Effector CD8-positive, alpha-beta T cell (primary cell): ENCODE measurements at places on chromosomes 7 and 10.

GRCh38 chr7:66307591-66308215, 102.6 kb downstream of the TPST1 start:
- no peak for DNase-seq

- DNase-seq, result no peak
Observed at GRCh38 chr7:28983396-28984190, 25.5 kb upstream of the TRIL start.

GRCh38 chr7:66640802-66641525, 12.3 kb downstream of the KCTD7 start:
- no peak for DNase-seq

GRCh38 chr10:75009426-75009825, 102.0 kb upstream of the SAMD8 start:
- DNase-seq, result no peak

DNA sequence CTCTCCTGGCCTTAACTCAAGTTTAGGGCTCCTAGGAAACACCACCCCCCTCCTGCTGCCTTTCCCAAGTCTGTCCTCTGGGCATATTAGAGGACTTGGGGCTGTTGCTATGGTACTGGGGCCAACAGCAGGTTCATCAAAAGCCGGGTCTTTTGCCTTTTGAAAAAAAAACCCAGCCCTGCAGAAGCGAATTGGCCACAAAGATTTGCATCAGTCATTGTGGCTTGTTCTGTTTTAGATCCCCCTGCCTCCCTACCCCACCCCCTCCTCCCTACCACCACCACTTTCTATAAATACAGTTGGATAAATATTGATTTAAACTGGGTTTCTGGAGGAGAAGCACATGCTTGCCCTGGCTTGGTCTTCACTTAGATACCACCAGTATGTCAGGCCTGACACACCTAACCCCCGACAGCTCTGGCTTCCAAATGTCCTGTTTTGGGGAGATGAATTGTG, 7.0 kb downstream of the MXI1 start:
- no peak for DNase-seq

DNA sequence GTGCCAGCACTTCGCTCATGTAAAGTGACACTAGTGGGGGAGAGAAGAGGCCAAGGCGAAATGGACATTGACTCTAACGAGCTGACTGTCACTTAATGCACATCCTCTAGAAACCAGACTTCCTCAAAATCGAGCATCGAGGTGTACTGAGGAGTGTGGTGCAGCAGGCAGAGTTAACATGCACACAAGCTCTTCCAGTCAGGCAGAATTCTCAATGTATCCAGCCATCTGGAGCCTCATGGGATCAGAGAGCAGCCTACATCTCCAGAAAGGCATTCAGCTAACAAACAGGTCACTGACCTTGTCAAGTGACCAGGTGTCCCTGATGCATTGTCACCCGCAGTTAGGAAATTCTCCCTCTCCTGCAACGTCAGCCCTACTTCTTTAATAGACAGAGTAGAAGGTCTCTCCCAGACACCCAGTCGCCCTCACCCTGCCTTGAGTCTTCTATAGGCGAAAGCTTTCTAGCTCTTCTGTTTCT, 259.8 kb upstream of the AOAH start:
- DNase-seq, result no peak

DNA sequence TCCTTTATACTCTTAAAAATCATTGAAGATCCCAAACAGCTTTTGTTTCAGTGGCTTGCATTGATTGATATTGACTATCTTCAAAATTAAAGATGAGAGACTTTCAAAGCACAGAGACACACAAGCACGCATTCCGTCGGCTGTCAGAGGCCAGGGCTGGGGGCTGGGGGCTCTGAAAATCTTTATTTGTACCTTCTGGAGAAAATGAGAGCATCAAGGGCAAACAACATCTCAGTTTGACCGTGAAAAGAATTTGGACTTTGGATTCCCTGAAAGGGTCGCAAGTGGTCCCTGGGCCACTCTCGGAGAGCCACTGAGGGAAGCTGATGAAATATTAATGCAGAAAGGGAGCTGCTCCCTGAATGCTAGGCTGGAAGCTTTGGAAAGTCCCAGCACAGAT, 96.4 kb downstream of the CHST15 start:
- DNase-seq, result no peak

DNA sequence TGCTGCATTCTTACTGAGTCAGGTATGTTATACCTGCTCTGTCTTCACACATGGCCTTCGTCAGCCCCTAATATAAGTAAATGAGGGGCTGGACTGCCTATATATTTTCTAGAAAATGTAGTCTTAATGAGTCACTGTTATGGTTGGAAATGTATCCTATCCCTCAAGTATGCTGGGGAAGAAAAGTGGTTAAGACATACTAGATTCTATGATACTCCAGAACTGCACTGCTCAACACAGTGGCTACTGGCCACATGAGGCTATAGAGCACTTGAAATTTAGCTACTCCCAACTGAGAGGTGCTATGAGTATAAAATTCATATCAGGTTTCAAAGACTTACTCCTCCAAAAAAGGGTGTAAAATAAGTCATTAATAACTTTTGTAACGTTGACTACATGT, 104.3 kb upstream of the STEAP1B start:
- DNase-seq, result no peak

DNA sequence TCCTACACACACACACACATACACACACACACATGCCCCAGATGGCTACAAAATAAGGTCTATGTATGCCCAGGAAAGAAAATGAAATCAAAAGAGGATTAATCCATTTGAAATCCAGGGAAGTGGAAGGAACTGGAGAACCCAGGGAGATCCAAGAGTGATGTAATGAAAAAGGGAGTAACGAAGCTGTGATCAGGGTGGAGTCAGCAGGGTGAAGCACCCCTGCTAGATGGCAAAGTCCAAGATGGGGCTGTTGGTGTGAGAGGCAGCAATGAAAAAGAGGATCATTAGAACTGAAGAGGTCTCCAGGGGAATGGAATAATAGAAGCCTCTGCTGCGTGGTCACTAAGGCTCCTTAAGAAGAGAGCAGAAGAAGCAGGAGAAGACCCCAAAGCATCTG, 43.6 kb upstream of the IL6 start:
- DNase-seq, result no peak

GRCh38 chr10:69481305-69481704, 30.0 kb downstream of the TSPAN15 start:
- DNase-seq, result no peak

DNA sequence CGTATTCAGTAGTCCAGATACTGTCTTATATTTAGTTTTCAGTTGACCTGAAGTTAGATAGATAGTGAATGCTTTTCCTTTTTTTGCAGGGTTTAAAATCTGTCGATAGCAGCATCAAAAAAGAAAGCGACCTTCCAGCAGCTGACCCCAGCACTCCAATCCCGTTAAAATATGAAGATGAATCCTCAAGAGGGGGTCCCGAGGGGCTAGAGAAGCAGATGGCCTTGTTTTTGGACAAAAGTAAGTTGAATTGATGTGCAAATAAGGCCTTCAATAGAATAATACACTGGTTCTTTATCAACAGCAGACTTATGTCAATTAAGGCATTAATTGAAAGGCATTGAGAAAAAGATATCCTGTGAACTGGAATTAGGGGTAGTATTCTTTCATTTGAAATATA, 18.7 kb downstream of the EDRF1 start:
- no peak for DNase-seq

GRCh38 chr10:58638388-58638787, 125.7 kb downstream of the BICC1 start:
- DNase-seq, result no peak

- DNase-seq, result no peak
Observed at GRCh38 chr10:4263601-4263921, 478.6 kb upstream of the KLF6 start.

- DNase-seq, result no peak
Observed at GRCh38 chr7:22723181-22723601, 3.8 kb upstream of the IL6 start.

- DNase-seq, result no peak
Observed at GRCh38 chr7:100577507-100577906, 3.8 kb upstream of the SAP25 start.

DNA sequence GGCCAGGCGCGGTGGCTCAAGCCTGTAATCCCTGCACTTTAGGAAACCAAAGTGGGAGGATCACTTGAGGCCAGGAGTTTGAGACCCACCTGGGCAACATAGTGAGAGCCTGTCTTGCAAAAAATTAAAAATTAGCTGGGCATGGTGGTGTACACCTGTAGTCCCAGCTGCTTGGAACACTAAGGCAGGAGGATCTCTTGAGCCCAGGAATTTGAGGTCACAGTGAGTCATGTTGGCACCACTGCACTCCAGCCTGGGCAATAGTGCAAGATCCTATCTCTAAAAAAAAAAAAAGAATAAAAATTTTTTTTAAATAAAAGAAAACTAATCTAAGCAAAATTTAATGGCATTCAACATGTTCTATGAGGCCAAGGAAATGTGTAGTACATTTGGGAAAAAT, 44.9 kb upstream of the UBN2 start:
- no peak for DNase-seq

GRCh38 chr7:132239422-132239994, 336.8 kb downstream of the PLXNA4 start:
- DNase-seq, result no peak

- DNase-seq, result no peak
Observed at GRCh38 chr10:132828681-132829080, 42.7 kb upstream of the NKX6-2 start.

GRCh38 chr7:146701166-146701565, 584.6 kb downstream of the CNTNAP2 start:
- DNase-seq, result no peak

DNA sequence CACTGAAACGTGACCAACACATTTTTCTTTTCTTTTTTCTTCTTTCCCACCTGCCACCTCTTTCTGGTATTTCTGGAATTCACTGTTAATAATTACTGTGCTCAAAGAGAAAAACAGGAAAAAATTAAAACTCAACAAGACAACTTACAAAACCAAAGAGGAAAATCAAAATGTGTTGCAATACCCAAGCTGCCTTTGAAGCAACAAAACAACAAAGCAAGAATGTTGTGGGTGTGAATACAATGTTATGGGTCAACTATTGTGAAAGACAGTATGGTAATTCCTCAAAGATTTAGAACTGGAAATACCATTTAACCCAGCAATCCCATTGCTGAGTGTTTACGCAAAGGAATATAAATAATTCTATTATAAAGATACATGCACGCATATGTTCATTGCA, 415.1 kb downstream of the GFRA1 start:
- no peak for DNase-seq

DNA sequence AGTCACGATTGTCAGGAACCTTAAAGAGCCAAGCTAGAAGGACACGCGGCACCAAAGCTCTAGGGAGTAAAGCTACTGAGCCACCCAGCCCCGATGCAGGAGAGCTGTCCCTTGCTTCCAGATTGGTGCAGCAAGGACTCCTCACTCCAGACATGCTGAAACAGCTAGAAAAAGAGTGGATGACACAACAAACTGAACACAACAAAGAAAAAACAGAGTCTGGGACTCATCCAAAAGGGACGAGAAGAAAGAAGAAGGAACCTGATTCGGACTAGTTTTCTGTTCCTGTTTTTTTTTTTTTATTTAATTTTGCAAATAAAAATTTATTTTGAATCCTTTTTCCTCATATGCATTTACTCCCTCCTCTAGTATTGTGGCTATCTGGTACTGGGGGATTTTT, 11.4 kb upstream of the HKDC1 start:
- DNase-seq, result no peak

- DNase-seq, result no peak
Observed at GRCh38 chr7:6153646-6154541, 118.5 kb downstream of the CYTH3 start.

- no peak for DNase-seq
Observed at GRCh38 chr7:27739301-27739908, 557 bp upstream of the TAX1BP1 start.

- DNase-seq, result no peak
Observed at GRCh38 chr10:92690211-92690914, 608 bp downstream of the HHEX start.

DNA sequence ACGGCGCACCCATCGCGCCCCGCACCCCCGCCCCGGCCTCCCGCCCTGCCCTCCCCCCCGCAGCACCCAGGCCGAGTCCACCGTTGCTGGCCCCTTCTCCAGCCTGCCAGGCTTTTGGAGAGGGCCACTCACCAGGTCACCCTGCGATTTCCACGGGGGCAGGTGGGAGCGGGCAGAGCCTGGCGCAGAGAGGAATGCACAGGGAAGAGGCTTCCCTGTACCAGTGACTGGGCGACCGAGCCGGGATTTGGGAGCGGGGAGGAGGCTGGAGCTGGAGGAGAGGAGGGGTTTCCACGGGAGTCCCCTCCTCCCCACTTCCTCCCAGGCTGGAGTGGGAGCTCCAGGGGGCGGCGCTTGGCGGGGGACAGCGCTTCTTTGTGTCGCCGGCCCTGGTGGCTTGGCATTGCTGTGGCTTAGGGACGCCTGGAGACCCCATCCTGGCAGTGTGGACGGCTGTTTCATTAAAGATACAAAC, 19.3 kb downstream of the TCAF1 start:
- no peak for DNase-seq
